ENCODE measurements at places on chromosomes 7 and 10. TPM values are rescaled to one million over a fixed set of nuclear protein-coding genes. Genes with fewer than 3 reads are reported as not detected.

DNA sequence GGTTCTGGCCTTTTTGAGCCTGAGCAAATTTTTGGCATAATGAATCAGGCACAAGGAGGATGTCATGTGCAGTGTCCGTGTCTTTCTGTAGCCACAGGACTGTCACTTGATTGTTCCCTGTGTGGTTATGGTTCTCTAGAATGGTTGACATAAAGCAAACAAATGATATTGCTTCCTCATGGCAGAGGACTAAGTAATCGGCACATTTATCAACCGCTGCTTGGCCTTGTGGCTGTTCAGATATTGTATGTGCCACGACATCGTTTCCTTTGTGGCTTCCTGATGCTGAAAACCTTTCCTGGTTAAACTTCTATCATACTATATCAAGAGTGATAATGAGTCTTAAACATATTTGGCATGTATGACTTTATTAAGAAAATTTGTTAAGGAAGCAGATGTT is 598.8 kb downstream of the SUGCT start:
- no peak for DNase-seq

DNA sequence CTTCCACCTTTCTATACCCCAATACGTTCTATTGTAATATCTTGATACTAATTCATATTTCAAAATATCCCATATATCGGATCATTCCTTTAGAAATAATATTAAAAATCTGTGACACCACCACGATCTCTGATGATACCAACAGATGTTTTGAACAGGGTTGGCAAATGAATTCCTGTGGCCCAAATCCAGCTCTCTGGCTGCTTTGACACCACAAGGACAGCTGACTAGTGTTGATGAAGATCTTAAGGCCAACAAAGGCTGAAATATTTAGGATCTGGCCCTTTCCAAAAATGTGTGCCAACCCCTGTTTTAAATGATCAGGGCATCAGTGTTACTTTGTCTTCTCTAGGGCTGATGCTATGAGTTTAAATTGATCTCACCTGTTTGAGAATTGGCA is 380.7 kb upstream of the PFKP start:
- no peak for DNase-seq

PNLIP gene
- total RNA-seq: not detected

DNA sequence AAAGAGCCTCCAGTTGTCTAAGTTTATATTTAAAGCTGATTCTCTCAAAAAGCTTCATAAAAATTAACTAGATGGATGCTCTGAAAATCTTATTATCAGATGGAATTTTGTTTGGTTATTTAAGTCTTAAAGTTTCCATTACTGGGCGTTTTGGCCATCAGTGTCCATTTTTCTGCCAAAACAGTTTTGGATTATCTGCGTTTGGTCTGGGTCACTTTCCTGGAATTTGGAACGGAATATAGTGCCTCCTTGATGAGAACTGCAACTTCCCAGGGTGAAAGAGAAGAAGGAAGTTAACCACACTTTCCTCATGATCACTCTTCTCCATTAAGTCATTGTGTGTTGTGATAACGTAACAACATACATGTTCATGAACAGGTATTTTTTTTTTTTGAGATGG is 764.9 kb upstream of the AUTS2 start:
- no peak for DNase-seq

- DNase-seq: no peak
These were observed 288.9 kb upstream of the KLF6 start for GRCh38 chr10:4073912-4074311.

TMEM130 gene
- 0.31 TPM for total RNA-seq

DNA sequence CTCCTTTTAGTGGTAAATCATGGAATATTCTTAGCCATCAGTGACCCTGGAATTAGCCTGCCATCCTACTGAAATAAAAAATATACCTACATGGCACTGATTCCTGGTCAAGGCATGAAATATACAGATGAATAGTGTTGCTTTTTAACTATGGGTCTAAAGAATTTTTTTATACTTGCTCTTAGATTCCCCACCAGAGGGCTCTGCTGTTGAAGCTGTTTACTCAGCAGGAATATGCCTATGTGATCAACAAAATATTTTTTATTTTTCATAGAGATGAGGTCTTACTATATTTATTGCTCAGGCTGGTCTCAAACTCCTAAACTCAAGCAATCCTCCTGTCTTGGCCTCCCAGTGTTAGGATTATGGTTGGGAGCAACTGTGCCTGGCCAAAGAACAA is 13.5 kb downstream of the ZC3HC1 start:
- no peak for DNase-seq

TSPAN15 gene
- total RNA-seq: 2.1 TPM

CLEC2L gene
- total RNA-seq: not detected

CHRM2 gene
- 4.6 TPM for total RNA-seq

MYPN gene
- total RNA-seq: 0.87 TPM

SPDYE2 gene
- total RNA-seq: not detected

- no peak for DNase-seq
These were observed 43.7 kb downstream of the SRPK2 start for GRCh38 chr7:105345003-105345402.

DNA sequence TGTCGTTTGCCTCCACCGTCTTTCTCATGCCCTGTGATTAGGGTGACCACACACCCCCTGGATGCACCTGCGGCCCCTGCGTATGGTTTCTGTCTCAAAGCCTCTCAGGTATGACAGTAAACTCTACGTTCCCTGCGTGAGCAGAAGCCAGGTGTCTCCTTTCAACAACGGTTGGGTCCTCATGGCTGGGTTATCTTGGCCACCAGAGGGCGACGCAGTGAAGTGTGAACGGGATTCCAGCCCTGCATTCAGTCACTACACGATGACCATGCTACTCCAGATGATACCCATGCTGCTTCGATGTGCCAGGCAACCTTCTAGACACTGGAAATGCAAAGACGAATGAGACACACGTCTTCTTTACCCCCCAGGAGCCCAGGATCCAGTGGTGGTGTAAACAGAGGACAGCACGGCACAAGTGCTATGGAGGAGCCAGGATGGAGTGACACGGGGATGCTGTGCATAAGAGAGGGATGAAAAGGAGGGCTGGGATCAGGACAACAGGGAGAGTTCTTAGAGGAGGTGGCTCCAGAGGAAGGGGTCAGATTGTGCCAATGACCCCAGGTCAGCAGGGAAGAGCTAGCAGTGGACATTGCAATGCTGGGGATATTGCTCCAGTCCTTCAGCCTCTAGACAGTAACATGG is 228.1 kb upstream of the PFKP start:
- peak; percentile 71 for DNase-seq

- DNase-seq: no peak
These were observed 243.8 kb downstream of the DYNC1I1 start for GRCh38 chr7:96016056-96016586.

TAS2R3 gene
- 0.99 TPM for total RNA-seq

LOXL4 gene
- total RNA-seq: not detected

DNA sequence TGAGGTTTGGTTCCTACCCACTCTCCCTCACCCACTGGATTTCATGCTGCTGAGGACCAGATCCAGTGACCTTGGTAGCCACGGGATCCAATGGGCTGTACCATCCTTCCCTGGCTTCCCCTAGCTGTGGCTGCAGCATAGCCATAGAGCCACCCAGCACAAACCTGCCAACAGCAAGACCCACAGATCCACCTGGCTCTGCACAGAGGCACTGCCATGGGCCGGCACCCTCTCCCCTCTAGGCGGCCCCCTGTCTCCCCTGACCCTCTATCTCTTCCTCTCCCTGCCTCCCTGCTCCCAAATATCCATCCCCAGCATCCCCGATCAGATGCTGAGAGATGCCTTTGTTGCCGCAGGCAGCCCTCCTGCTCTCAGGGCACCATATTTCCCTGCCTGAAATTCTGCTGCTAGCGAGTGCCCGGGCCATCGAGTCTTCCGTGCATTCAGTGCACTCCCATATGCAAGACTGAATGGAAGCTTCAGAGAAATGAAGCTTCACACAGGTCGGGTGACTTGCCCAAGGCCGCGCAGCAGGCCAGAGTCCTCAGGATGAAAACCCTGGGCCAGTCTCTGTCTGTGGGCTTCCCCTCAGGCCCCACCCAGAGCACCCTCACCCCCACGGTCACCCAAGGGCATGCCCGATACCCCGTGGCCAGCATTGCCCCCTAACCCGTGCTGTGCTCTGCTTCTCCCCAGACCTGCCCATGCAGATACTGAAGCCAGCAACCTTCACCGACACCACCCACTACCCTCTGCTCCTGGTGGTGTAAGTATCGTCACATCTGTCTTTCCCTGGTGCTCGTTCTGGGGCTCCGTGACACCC is 130.8 kb downstream of the PAXIP1 start:
- no peak for DNase-seq

FOXI2 gene
- total RNA-seq: not detected

DNA sequence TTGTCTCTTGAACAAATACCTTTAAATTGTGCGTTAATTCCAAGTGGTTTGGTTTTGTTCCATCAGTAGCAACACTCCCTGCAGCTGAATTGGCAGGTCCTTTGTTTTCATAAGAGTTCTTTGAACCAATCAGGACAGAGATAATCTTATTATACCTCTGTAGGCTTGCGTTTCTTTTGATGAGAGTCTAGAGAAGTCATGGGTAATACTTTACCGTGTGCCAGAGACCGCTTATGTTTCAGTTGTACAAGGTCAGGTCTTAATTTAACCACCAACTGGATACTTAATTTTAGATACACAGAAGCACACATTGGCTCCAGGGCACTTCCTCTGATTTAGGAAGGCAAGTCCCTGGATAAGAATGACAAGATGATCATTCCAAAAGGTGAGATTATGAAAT is at the start of gene ASB15:
Gene ASB15, plus strand, starts transcription at position 292 of the 400 bp plus-strand sequence. CDS start 12,682 bp downstream, outside the sequence.
- DNase-seq: no peak

GRCh38 chr7:17166824-17167379 is 131.6 kb upstream of the AHR start:
- DNase-seq: no peak

DNA sequence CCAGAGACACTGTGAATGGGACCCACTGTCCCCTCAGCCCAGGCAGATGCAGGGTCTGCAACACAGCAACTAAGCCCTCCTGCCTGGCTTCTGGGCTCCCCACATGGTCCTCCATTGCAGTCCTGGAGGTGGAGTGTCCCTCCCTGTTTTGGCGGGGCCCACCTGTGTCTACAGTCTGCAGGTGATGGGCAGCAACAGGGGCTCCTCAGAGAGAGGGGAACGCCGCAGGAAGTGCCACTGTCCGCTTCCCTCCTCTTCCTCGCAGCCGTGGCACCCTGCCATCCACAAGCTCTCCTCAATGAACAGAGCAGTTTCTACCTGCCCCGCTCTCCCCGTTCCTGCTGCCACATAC is 9.3 kb downstream of the CAMK2G start:
- DNase-seq: no peak

SLC26A3 gene
- total RNA-seq: not detected

DNA sequence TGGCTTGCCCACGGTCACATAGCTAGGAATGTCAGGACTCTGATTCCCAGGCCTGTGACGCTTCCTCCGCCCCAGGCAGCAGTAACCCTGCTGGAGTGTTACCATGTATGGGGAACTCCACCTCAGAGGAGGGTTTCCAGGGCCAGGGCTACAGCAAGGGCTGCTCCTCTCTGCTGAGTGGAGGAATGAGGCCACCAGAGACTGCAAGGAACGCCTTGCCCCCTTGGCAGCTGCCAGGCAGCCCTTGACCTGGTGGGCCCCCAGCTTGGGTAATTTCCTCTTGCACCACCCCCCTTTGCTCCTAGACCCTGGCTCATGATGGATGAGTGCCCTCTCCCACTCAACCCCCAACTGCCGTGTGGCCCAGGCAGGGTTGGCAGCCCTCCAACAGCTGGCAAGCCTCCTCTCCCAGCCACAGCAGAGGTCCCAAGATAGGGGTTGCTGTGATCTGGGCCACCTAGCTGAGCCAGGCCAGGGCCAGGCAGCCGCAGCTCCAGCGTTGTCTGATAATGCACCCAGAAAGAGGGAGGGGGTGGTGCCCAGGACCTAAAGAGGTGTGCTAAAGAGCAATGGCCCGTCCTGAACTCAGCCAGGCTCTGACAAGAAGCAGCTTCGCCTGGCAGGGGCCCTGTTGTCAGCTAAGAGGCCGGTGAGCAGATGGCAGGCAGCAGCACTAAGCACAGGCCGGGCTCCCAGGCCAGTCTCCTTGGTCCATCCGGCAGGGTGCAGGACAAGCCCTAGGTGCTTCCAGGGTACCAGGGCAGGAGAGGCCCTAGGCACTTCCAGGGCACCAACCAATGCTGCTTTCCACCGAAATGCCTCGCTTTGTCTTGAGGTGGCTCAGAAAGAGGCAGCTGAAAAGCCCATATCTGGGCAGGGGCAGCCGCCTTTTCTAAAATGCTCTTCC is 35.4 kb downstream of the DRGX start:
- peak; percentile 1 for DNase-seq

DNA sequence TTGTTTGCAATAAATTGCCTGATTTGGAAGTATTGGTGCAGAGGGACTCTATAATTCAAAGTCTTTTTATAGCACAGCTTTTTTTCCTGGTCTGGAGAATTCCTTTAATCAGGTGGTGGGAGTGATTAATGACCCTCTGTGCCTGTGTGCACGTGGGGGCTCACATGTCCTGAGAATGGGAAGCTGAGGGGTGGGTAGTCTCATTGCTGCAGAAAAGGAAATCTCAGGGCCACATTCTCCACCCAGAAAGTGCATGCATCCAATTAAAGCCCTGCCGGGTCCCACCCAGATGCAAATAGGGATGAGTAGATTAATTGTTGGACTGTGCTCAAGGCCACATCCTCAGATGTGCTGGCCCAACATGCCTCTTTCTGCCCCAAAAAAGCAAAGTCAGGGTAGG is 324.7 kb downstream of the CXCL12 start:
- DNase-seq: no peak

- no peak for DNase-seq
These were observed 271.5 kb upstream of the ZWINT start for GRCh38 chr10:56632537-56632936.

- no peak for DNase-seq
These were observed 207.1 kb upstream of the GHITM start for GRCh38 chr10:83932245-83932644.

GRCh38 chr7:99210265-99210970 is 2.5 kb upstream of the KPNA7 start:
- DNase-seq: no peak

- DNase-seq: no peak
These were observed 707 bp upstream of the GHITM start for GRCh38 chr10:84138478-84139125.

- peak; percentile 96 for DNase-seq
These were observed 15.4 kb downstream of the ACSL5 start for GRCh38 chr10:112389271-112389822.

GRCh38 chr7:135538376-135538775 is 19.3 kb upstream of the NUP205 start:
- DNase-seq: no peak

GRCh38 chr7:37786741-37787569 is 61.4 kb upstream of the NME8 start:
- no peak for DNase-seq

GNAT3 gene
- not detected for total RNA-seq

- no peak for DNase-seq
These were observed 3.4 kb upstream of the ITGB1 start for GRCh38 chr10:32961343-32961894.

DNA sequence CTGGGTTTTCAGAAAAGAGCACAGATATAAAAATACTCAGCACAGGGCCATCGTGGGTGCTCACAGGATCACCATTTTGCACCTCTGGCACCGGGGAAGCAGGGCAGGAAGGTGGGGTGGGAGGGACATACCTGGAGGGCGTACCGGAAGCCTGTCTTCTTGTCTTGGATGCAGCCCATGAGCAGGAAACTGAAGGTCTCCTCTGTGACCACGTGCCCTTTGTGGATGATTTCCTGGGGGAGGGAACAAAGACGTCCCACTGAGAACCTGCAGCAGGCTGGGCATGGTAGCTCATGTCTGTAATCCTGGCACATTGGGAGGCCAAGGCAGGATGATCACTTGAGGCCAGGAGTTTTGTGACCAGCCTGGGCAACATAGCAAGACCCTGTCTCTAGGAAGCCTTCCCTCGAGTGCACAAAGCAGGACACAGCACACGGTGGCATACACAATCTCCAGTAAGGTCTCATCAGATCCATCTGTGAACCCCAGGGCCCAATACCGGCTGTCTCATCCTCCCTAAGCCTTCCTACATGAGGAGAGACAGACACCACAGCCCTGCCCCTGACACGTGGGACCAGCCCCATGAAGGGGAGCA is 9.5 kb downstream of the PTCD1 start:
- no peak for DNase-seq
